ENCODE measurements at places on chromosomes 1 and 21.

GRCh38 chr21:27511233-27511632 lies 544.3 kb upstream of the ADAMTS5 start:
- DNase-seq = no peak

GRCh38 chr1:168535536-168535935 lies 8.3 kb downstream of the XCL2 start:
- DNase-seq = no peak

GRCh38 chr1:64550510-64550909 lies 80.6 kb downstream of the CACHD1 start:
- DNase-seq = peak; percentile 16

DNA sequence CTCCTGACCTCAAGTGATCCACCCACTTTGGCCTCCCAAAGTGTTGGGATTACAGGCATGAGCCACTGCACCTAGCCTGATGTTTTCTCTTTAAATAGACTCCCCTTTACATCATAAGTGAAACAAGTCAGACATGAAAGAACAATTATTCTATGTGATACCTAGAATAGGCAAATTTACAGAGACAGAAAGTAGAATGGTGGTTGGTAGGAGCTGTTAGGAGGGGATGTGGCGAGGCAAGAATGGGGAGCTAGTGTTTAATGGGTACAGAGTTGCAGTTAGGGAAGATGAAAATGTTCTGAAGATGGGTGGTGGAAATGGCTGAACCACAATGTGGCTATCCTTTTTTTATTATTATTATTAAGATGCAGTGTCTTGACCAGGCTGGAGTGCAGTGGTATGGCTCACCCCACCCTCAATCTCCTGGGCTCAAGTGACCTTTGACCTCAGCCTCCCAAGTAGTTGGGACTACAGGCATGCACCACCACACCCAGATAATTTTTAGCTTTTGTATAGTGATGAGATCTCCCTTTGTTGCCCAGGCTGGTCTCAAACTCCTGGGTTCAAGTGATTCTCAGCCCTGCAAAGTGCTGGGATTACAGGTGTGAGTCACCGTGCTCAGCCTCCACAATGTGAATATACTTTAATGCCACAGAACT lies 28.4 kb downstream of the ELF3 start:
- no peak for DNase-seq

- no peak for DNase-seq
Observed at GRCh38 chr1:164588516-164589341, 29.7 kb downstream of the PBX1 start.

GRCh38 chr1:94602316-94602715 lies 60.8 kb upstream of the F3 start:
- peak; percentile 11 for DNase-seq

DNA sequence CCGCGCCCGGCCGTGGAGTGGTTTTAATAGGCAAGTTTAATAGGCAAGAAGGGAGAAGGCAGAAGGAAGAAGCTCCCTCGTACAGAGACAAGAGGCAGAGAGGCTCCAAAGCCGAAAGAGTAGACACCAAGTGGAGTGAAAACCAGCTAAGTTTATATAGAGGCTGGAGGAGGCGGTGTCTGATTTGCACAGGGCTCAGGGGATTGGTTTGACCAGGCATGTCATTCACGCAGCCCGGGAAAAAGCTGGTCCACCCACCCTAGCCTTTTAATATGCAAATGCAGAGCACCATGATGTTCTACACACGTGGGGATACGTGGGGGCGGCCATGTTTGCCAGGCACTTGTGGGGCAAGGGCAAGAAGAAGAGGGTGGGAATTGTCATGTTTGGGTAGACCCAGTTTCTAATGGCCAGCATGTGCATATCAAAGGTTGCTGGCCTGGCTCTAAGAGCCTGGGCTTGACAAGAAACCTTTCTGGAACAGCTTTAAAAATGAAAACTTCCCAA lies 18.0 kb upstream of the SOD1 start:
- DNase-seq = no peak

DNA sequence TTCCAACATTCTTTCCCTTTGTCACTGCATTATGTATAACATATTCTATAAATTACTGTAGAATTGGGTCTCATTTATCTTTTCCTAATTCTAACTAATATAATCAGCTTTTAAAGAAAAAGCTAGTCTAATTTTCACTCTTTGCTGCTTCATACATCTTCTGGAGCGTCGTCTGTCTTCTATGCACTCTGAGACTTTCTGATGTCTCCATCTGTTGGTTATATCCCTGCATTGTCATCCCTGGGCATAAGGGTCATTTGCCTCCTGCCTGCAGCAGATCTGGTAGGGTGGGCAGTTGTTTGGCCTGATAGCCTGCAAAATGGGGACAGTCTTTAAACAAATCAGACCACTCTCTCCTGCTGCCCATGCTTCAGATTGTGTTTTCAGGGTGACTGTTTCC lies 40.8 kb upstream of the DYNLT5 start:
- DNase-seq = no peak

DNA sequence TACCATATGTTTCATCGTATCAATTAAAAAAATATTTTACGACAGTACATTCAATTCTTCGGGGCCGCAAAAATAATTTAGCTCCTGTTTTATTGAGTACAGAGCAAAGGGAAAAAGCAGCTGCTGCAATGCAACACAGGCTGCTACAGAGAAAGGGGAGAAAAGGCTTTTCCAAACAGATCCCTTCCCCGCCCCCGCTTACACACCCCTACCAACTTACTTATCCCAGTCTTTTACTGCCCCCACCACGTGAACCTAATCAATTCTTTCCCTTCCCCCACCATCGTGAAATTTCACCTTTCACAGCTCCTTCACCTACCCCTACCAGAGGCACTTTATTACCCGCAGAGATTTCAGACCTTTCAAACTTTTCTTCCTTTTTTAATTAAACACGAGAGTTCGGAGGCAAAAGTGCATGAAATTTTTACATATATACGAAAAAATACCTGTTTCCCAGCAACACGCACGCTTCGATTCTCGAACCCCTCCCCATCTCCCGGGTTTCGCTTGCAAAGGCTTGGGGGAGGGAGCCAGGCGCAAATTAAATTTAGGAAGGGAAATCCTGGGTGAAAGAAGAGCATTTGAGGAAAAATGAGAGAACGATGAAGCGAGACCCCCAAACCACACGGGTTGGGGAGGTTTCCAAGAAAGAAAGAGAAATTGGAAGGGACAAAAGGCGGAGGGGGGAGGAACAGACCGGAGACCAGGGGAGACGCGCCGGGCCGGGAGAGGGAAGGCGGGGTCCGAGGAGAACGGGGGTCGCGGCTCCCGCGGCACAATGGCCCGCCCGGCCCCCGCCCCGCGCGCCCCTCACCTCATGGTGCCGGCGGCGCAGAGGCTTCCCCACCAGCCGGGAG lies 823 bp downstream of the ENAH start:
- no peak for DNase-seq

DNA sequence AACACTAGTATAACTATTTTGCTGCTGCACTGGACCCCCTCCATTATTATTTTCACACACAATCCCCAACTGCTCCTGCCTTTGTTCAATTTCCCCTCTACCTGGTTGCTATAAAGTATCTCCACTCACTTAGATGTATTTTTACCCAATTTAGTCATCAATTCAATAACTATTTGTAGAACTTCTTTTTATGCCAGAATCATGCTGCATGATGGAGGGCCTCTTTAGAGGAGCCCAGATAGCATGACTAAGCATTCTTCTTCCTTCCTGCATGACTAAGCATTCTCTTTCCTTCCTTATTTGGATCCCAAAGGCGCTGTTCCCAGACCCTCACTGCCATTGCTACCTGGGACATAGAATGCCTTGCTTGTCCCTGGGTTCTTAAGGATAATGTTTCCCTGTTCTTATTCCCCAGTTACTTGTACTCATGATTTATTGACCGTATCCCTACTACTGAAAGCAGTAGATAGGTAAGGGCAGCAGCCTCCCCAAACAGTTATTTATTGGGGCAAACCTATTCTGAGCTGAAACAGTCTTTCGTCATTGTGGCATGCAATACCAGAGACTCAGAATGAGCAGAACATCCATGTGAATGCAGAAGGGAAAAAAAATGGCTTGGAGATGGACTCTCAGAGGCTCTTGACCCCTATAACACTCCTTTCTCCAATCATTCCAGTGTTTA lies 89.3 kb upstream of the AKT3 start:
- DNase-seq = no peak

DNA sequence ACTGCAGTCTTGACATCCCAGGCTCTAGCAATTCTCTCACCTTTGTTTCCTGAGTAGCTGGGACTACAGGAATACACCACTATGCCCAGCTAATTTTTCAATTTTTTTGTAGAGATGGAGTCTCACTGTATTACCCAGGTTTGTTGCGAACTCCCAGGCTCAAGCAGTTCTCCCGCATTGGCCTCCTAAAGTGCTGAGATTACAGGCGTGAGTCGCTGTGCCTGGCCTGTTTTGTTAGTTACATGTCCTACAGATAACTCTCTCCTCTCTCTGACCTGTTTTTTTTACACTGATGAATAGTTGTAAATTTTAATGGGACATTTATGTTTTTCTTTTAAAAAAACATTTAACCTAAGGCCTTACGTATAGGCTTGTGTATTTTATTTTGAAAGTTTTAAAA lies 19.8 kb downstream of the PTBP2 start:
- DNase-seq = no peak

GRCh38 chr1:165444897-165445370 lies at the start of gene RXRG:
RXRG (minus strand) TSS chr1:165445126; CDS start chr1:165444893, 233 bp downstream.
- DNase-seq = peak; percentile 20

DNA sequence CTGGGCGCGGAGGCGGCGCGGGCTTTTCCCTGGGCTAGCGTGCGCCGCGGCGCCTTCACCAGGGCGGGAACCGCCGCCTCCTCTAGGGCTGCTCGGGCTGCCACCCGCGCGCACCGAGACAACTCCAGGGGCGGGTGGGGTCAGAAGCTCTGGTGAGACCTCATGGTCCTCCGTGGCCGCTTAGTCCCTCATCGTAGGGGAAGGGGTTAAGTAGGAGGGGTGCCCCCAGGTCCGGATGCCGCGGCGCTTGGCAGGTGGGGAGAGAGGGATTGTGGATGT lies 559 bp downstream of the SERTAD4 start:
- DNase-seq = no peak

- DNase-seq = peak; percentile 56
Observed at GRCh38 chr1:167627615-167627864, 2.5 kb upstream of the RCSD1 start.

DNA sequence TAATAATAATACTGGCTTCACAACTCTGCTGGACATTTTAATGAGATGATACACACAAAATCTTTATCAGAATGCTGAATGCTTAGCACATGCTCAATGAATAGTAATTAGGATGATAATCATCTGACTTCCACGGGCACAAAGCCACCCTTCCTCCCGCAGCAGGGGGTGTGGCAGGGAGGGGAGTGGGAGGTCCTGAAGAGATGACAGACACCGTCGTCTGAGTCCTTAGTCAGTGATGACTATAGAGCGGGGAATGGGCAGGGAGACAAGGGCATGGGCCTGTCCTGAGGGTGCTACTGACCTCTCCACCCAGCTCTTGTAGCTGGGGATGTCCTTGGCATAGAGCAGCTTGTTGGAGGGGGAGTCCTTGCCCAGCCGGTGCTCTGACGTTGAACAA lies 117.6 kb upstream of the CD34 start:
- DNase-seq = no peak

DNA sequence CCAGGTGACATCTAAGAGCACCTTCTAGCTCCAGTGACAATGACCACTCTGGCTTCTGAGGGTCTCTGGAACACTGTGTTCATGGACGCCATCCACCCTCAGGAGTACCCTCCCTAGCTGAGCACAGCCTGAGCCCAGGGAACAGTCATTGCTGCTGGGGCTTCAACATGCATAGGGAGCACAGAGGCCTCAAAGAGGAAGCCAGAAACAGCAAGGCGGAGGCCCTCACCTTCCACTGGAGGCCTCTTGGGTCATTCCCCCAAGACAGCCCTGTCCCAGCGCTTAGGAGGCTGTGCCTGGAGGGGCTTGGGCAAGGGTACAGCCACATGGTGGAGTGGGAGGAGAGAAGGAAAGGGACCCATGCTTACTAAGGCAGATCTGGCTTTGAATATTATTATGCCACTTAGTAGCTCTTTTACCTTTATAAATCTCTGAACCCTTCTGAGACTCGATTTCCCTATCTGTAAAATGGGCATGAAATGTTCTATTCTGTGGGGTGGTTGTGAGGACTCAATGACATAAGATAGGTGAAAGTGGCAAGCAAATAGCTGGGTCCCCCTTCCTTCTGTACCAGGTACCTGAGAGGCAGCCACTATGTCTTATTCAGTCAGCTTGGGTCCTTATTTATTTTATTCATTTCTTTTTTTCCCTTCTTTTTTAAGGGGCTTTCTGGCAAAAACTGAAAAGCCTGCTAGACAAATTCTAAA lies 32.8 kb downstream of the PTAFR start:
- no peak for DNase-seq

All from stimulated activated naive CD8-positive, alpha-beta T cell treated with anti-CD3 and anti-CD28 coated beads, Interleukin-15, amount 100 ng/mL, for 72 hours (primary cell).